ENCODE measurements at places on chromosomes 6 and 20.

DNA sequence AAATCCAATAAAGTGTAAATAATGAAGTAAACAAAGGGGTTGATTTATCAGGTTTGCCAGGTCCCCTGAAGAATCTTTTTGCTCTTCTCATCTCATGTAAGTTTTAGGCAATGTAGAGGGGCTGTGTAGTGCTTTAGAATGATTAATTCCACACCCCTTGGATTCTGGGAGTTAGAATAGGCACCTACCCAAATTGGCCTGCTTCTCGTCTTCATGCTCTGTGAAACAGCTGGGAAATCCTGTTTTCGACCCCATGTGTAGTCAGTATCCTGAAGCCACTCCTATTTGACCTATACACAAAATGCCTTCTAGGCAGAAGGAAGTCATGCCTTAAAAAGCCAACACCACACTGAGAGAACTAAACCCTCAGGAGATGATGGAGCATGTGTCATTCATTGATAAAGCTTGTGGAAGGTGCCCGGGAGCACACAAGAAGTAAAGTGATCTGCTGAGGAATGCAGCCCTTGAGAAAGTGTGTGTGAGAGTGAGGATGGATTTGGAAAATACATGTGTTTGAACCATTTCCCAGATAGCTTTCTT lies 170.9 kb downstream of the KLHL32 start:
- no peak for DNase-seq

DNA sequence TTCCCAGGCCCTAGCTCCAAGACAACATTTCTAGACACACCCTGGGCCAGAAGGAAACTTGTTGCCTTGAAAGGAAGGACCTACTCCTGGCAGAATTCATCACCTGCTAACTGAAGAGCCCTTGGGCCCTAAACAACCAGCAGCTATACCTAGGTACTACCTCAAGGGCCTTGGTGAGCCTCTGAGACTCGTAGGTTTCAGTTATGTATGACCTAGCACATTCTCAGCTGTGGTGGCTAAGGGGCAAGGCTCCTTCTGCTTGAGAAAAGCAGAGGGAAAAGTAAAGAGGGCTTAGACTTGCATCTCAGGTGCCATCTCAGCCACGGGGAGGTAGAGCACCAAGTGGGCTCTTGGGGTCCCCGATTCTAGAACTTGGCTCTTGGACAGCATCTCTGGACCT lies 132.3 kb upstream of the NHSL1 start:
- no peak for DNase-seq

DNA sequence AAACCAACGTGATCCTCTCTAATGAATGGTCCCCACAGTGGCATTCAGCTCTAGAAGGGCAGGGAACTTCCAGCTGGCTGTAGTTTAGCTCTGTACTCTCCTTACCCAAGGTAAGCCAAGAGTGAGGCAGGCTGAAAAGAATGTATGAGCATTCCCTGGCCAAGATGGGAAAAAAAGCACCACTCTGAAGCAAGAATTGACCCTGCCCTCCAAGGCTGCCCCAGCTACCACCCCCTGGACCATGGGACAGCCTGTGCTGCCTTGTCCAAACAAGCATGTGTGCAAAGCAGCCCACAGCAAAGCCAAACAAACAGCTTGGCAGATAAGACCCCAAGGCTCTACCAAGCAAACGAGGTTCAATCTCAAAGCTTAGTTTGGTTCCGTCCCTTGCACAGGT lies 73.9 kb downstream of the GFOD1 start:
- DNase-seq: no peak

- DNase-seq: no peak
Observed at GRCh38 chr6:17580518-17581048, 19.5 kb upstream of the FAM8A1 start.

GRCh38 chr6:43355862-43356590 lies 13.4 kb downstream of the ZNF318 start:
- DNase-seq: no peak

- no peak for DNase-seq
Observed at GRCh38 chr6:79157961-79158644, 76.4 kb downstream of the HMGN3 start.

- no peak for DNase-seq
Observed at GRCh38 chr20:11083841-11084240, 410.0 kb upstream of the JAG1 start.

DNA sequence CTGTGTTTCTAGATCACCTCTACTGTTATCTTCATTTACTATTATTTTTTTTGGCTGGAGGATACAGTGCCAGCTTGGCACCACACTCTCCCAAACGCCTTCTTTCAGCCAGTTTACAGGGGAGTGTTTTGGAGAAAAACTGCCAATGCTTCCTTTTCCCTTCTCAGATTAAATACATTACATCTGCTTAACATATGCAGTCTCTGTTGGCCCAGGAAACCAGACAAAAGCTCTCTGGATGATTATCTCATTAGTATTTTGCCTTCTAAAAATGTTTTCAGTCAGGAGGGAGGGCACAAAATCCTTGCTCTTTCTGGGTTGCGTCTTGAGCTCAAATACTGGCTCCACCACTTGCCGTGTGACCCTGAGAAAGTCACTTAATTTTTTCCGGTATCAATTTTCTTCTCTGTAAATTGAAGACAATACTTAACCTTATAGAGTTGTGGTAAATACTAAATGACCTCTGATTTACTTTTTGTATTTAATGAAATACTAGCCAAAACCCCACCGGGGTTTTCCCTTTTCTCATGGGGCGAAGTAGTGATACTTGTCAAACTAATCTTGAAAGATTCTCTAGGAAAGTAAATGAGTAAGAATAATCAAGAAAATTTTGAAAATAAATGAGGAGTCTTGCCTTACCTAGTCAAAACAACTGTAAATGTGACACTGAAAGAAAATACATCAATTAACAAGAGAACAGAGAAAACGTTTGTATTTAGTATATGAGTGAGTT lies 146.2 kb downstream of the MMS22L start:
- no peak for DNase-seq

GRCh38 chr20:35006531-35006971 lies 50.9 kb downstream of the MYH7B start:
- DNase-seq: no peak

DNA sequence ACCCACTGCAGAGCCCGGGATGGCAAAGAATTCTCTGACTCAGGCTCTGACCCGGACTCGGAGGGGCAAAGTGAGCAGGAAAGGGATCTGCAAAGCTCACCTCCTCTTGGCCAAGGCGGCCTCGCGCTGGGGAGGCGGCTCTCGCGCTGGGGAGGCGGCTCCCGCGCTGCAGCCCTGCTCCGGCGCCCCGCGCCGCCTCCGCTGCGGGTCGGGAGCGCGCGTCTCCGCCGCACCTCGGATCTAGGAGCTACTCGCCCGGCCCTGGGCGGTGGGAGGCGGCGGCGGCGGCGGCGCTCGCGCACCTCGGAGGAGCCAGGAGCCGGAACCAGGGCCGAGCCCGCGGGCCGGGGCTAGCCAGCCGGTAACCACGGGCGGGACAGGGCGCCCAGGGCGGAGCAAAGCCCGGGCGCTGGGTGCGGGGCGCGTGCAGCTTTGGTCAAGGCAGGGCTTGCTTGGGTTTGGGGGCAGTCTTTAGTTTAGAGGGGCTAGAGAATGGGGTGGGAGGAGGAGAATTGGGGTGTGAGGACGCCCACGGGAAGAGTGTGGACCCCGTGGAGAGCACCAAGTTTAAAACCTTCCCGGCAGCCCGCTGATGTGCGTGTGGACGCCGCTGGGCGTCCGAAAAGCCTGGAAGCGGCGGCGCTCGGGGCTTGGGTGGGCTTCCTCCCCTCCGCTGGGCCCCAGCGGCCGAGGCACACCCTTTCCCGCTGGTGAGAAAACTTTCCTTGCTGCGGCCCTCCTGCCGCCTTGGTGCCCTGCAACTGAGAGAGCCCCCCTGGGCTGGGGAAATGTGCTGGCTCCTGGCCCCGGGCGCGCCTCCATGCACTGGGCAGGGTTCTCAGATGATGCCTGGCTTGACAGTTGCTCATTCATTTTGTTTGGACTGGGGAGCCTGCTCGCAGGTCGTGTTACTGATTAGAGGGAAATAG lies at the start of gene MRAP2:
Gene MRAP2, plus strand, starts transcription at position 250 of the 929 bp plus-strand sequence. CDS start 21,547 bp downstream, outside the sequence.
- DNase-seq: no peak

GRCh38 chr20:63696628-63697356 lies at the start of gene TNFRSF6B:
TSS of gene TNFRSF6B (plus strand) at chr20:63696652. CDS start at chr20:63696768, 116 bp downstream.
- DNase-seq: no peak

All from stimulated activated CD4-positive, alpha-beta T cell treated with anti-CD3 and anti-CD28 coated beads, Interleukin-4, amount 100 ng/mL, for 24 hours (primary cell).